Central memory CD8-positive, alpha-beta T cell (primary cell): ENCODE measurements at places on chromosomes 2 and 18.

DNA sequence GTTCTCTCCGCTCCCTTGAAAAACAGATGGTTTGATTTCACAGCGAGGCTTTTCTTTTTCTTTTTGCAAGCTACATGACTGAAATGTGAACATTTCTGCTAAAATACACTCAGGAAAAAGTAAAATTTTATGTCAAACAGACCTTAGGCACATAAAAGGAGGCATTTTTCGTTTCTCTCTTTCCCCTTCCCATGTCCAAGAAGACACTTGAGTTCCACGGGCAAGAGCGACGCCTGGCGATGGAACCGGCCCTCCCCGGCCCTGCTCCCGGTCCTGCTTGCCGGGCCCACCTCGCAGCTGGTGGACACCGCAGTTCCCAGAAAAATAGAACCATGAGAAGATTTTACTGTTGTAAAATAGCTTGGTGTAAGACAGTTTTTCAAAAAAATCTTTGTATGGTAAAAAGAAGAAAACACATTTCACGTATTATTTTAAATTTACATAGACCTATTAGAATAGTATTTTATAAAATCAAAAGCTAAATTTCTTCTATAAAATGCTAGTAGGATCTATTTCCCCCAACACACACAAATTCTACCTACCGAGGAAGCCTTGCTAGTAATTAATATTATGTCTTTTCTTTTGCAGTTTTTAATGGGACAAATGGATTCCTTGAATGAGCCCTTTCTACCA is 2.3 kb upstream of the ALKAL2 start:
- H3K27me3 ChIP-seq = peaks cover 35% of the 10 kb centered on the region
- H3K4me1 ChIP-seq = no peaks in the 10 kb centered on the region
- H3K27ac ChIP-seq = no peak overlapping the region
- DNase-seq = no peak
- no peaks in the 10 kb centered on the region for H3K36me3 ChIP-seq
- peak overlapping the region; percentile 59 for H3K4me3 ChIP-seq

GRCh38 chr2:134234535-134234934 is 19.3 kb upstream of the MGAT5 start:
- peaks cover 78% of the 10 kb centered on the region for H3K4me1 ChIP-seq
- peak overlapping the region; percentile 87 for H3K27ac ChIP-seq

- peaks cover 56% of the 10 kb centered on the region for H3K4me1 ChIP-seq
- no peak for DNase-seq
- H3K27me3 ChIP-seq = no peaks in the 10 kb centered on the region
- H3K4me3 ChIP-seq = peak overlapping the region; percentile 94
Measured at GRCh38 chr2:63590626-63591408, 2.1 kb downstream of the MDH1 start.

DNA sequence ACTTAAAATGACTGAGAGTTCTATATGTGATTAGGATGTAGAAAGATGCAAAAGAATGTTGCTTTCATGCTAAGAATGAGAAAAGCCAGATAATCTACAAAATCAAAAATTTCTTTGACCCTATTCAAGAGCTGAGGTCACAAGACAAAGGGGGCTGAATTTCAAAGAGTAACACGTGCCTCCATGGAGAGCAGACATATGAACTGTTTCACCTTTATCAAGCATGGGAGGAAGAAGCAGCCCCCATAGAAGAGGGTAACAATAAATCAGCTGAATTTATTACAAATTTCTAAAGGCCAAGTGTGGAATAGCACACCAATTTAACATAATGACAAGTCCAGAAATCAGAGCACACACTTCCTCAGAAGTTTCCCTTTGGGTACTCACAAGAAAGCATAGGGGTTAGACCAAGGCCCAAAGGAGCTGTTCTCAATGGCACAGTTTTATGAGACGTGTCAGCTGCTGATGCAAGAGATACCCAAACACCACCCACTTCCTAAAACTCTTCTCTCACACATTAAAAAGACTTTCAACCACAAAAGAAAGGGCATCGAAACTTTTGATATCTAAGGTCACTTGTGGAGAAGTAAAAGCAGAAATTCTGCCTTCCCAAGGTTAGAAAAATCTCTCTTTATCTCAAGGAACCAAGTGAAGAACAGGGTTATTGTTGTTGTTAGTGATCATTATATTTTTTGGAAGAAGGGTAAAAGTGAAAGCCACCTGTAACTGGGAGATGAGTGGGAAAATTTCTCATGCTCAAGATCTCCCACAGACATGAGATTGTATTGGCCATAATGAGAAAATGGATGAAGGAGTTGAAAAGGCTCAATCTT is 950.1 kb downstream of the TRIB2 start:
- no peaks in the 10 kb centered on the region for H3K36me3 ChIP-seq
- H3K27ac ChIP-seq = no peak overlapping the region
- H3K4me1 ChIP-seq = no peaks in the 10 kb centered on the region
- no peak for DNase-seq

GRCh38 chr2:150911766-150912280 is 349.8 kb downstream of the RBM43 start:
- DNase-seq = no peak
- no peak overlapping the region for H3K4me3 ChIP-seq
- H3K27me3 ChIP-seq = no peaks in the 10 kb centered on the region

DNA sequence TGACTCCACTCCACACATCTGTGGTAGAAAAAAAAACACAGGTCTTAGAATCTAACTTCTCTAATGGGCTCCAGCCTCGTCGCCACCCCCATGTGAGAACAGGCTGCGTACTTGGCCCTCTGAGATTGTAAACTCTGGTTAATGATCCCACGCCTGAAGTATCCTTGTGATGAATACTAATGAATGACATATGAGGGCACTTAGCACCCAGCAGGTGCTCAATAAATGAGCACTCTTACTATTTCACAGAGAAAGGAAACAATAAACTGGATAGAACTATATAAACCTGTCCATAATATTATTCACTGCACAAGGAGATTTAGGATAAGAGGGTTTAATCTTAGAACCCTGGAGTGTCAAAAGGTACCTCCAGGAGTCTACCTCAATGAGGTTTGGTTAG is 310.1 kb upstream of the HNRNPA3 start:
- H3K36me3 ChIP-seq = no peaks in the 10 kb centered on the region
- no peak overlapping the region for H3K4me3 ChIP-seq
- DNase-seq = no peak
- no peaks in the 10 kb centered on the region for H3K4me1 ChIP-seq
- no peaks in the 10 kb centered on the region for H3K27me3 ChIP-seq

DNA sequence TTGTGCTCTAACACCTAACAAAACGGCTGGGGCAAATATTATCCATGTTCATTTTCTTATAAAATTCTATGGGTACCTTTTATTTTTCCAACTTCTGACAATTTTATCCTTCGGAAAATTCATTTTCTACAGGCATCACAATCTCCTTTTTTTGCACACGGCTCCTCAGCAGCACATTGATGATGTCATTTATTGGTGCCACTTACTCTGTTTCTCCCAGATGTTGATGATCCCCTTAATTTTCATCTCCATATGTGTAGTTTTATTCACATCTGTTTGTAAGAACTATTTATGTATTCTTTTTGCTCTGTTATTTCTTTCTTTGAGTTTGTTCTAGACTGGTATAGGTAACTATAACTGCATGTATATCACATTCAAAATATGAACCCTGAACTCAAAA is 1660.8 kb upstream of the DDX18 start:
- no peak for DNase-seq
- no peak overlapping the region for H3K4me3 ChIP-seq
- H3K4me1 ChIP-seq = no peaks in the 10 kb centered on the region
- no peak overlapping the region for H3K27ac ChIP-seq

GRCh38 chr2:85843543-85843942 is 45.2 kb downstream of the ST3GAL5 start:
- no peak overlapping the region for H3K27ac ChIP-seq
- no peak for DNase-seq
- H3K36me3 ChIP-seq = peaks cover 42% of the 10 kb centered on the region

GRCh38 chr18:23524213-23524707 is 20.9 kb downstream of the RMC1 start:
- peaks cover 5% of the 10 kb centered on the region for H3K4me1 ChIP-seq
- no peaks in the 10 kb centered on the region for H3K27me3 ChIP-seq
- no peak overlapping the region for H3K27ac ChIP-seq
- H3K4me3 ChIP-seq = no peak overlapping the region

GRCh38 chr2:101305492-101306078 is 2.9 kb downstream of the RNF149 start:
- H3K4me3 ChIP-seq = peak overlapping the region; percentile 93
- H3K27ac ChIP-seq = peak overlapping the region; percentile 97
- DNase-seq = no peak
- no peaks in the 10 kb centered on the region for H3K27me3 ChIP-seq

GRCh38 chr2:151166410-151166809 is 95.3 kb downstream of the RBM43 start:
- no peak overlapping the region for H3K4me3 ChIP-seq
- H3K36me3 ChIP-seq = peaks cover 2% of the 10 kb centered on the region
- no peaks in the 10 kb centered on the region for H3K4me1 ChIP-seq
- no peak overlapping the region for H3K27ac ChIP-seq

DNA sequence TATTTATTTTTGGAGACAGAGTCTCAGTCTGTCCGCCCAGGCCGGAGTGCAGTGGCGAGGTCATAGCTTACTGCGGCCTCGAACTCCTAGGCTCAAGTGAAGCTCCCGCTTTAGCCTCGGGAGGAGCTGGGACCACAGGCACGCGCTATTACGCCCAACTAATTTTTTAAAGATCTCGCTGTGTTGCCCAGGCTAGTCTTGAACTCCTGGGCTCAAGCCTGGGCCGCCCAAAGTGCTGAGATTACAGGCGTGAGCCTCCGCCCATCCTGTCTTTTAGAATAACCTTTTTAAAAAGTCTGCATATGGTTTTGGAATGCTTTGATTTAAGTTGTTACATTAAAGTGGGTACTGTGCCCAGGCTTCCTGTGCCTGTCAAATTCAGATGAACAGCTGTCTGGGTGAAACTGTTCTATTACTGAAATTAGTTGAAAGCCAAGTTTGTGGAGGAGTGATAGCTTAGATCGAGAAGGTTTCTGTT is 944 bp downstream of the RAB3GAP1 start:
- peaks cover 27% of the 10 kb centered on the region for H3K4me1 ChIP-seq
- peak overlapping the region; percentile 94 for H3K4me3 ChIP-seq
- peak overlapping the region; percentile 100 for H3K27ac ChIP-seq
- DNase-seq = peak; percentile 14
- no peaks in the 10 kb centered on the region for H3K27me3 ChIP-seq

DNA sequence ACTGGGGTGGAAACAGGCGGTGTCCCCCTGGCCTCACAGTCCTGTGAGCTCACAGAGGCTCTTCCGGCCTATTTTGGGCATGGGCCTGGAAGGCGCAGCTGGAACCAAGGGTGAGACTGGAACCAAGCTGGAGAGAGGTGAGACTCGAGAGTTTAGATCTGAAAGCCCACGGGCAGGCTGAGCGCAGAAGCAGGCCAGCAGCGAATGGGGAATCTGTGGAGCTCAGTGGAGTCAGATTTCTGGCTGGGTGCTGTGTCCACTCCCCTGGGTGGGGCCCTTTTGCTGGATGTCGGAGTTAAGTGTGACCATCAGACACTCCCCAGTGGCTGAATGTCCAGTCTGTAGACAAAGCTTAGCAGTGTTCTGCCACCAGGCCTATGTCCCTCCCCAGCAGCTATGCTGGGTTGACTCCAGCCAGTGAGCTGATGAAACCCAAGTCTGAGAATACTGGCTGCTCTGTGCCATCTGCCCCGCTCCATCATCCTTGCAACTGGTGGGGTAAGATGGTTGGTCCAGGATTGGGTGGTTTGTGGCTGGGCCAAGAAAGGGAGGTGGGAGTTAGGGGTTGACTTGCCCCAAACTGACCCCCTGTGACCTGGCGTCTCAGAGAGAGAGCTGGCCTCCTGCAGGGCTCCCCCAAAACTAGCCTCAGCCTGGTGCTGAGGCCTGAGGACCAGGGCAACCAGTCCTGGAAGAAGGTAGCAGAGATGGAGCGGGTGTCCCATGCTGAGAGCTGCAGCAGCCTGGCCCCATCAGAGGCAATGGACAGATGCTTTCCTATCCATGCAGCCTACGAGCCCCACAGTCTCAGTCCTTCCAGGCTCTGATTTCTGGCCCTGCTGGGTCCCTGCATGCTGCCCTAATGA is 34.4 kb downstream of the CYP26B1 start:
- no peak for DNase-seq
- peaks cover 44% of the 10 kb centered on the region for H3K27me3 ChIP-seq
- H3K27ac ChIP-seq = no peak overlapping the region
- H3K4me3 ChIP-seq = no peak overlapping the region
- peaks cover 2% of the 10 kb centered on the region for H3K36me3 ChIP-seq
